ENCODE measurements at places on chromosomes 7 and 10. TPM values are rescaled to one million over a fixed set of nuclear protein-coding genes. Genes with fewer than 3 reads are reported as not detected.
A peak's percentile ranks its signal among the peaks of the same experiment; 100 is the strongest.

Gene FZD8
- total RNA-seq: 12.4 TPM

DNA sequence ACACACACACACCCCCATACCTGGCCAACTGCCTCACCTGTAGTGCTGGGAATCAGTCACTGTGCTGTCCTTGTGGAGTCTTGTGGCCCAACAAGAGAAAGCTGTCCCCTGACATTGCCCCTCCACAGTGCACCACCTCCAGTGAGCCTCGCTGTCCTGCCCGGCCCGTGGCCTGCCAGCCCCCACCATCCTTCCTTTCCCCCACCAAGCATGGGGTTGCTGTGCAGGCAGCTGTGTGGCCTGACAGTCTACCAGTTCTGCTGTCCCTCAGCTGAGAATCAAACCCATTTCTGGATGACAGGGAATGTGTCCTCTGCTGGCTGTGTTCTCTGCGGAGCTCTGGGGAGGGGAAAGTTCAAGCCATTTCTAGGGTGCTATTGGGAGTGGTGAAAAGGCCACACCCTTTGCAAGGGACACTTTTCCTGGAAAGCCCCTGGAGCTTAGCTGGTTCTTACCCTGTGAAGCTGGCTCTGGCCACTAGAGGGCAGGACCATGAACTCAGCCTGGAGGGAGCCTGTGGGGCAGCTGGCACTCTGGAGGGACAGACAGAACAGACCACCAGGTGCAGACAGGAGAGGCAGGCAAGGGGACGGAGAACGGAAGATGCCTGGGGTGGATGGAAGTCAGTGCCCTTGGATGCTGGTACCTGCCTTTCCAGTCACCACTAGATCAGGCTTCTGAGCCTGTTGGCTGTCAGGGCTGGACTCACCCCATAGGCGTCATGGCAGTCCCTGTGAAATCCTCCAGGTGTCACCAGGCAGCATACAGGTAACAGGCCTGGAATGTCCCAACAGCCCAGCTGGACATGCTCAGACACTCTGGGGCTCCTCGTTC is 10.5 kb upstream of the MTPAP start:
- DNase-seq: peak; percentile 91

DNA sequence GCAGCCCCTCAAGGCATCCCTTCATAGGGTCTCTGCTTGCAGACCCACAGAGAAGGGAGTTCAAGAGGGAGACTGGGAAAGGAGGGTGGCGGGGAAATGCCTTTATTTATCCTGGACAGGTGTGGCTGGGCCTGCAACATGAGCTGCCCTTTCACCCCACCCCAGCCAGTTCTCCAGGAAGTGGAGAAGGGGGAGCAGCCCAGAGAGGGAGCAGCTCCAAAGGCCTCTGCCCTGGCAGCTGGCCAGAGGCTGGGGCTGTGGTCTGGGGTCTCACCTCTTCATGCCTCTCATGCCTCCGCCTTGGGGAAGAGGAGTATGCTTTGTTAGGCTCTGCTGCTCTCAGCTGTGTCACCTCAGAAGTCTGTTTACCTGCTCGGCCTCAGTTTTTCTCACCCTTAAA is 3.1 kb downstream of the LDB3 start:
- DNase-seq: no peak

DNA sequence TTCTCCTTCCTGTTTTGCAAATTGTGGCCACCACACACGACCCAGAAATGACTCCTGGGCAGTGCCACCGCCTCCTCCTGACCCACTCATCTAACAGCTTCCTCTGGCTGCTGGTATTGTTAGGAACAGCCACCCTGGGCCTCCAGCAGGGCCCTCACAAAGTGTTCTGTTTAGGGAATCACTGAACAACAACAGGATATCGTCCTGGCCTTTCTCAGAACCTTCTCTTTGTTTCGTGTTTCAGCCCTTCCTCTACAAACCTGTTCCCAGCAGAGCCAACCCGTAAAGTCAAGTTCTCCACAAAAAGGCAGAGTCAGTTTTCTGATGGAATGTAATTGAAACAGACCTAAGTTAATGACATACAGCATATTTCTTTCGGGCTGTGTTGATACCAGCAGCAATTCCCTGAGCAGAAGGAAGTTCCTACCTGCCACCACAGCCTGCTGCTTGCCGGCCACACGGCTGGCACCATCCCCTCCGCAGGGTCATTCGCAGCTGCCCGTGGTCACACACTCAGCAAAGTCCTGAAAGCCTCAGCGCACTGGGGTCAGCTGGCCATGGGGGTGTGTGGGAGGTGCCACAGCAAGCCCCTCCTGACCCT is 91.7 kb upstream of the PITRM1 start:
- no peak for DNase-seq

GRCh38 chr7:132837529-132837928 is 244.4 kb downstream of the CHCHD3 start:
- no peak for DNase-seq

Measured in esophagus muscularis mucosa (tissue), 4 donors.